ENCODE measurements at places on chromosomes 2 and 18.

DNA sequence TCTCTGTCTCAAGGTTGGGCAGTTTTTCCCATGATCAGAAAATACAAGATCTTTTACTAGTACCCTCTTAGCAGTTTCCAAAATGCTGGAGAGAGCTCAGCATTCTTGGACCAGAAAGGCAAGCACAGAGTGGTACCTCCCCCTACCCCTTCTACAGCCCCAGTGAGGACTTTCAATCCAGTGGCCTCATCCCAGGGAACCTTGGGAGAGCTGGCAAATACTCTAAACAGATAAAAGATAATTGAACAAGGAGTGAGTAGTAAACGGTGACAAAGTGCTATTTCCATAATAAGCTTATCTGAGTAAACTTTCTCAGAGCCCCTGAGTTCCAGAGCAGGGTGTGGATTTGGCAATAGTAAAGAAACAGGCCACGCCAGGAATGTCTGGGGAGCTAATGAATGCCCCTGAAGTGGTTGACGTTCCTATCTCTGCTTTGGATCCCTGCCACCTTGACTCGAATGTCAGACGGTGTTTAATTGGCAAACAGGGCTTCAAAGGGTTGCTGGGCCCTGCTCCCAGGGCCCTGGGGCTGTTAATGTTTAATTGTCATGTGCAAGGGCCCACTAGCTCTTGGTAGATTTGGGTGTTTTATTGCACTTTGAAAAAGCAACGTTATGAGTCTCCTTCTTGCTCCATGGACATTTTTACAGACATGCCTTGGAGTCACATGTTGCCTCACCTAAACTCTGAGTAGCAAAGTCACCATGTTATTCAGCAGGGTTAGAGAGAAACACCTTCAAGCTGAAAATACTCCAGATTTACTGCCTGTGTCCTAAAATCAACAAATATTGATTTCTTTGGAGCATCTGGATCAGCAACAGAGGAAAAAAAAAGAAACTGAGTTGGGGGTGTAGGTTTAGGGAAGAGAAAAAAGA is 239.9 kb downstream of the CYRIA start:
- DNase-seq = peak; percentile 0

DNA sequence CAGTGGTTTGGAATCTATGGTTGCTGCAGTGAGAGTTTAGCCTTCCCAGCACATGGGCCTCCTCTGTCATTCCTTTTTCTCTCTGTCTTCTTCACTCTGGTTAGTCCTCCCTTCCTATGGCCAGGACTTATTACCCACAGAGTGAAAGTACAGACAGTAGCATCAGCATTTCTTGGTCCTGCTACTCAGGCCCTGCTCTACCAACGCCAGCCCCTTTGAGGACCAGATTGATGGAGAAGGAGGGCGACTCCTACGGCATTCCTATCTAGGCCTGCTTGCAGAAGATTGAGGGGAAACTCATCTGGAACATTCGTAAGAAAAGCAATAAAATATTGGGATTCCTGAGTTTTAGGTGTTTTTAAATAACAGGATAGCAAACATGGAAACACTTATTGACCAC is 43.5 kb downstream of the BMP10 start:
- DNase-seq = no peak

GRCh38 chr2:145351864-145352425 is 832.0 kb upstream of the ZEB2 start:
- no peak for DNase-seq

GRCh38 chr18:57659460-57660102 is 37.9 kb upstream of the NARS1 start:
- no peak for DNase-seq

- DNase-seq = no peak
Observed at GRCh38 chr2:123928358-123928757, 96.7 kb upstream of the CNTNAP5 start.

GRCh38 chr2:15850534-15850933 is 89.8 kb upstream of the MYCN start:
- no peak for DNase-seq
